ENCODE measurements at places on chromosomes 13 and 19.

- H3K4me1 ChIP-seq, result peaks cover 3% of the 10 kb centered on the region
- H3K27ac ChIP-seq, result no peak overlapping the region
- no peak for DNase-seq
- H3K36me3 ChIP-seq, result no peaks in the 10 kb centered on the region
- no peak overlapping the region for H3K4me3 ChIP-seq
Observed at GRCh38 chr13:97659602-97660001, 225.6 kb downstream of the RAP2A start.

- peaks cover 33% of the 10 kb centered on the region for H3K36me3 ChIP-seq
- H3K4me1 ChIP-seq, result no peaks in the 10 kb centered on the region
- DNase-seq, result no peak
- H3K27me3 ChIP-seq, result no peaks in the 10 kb centered on the region
- H3K4me3 ChIP-seq, result no peak overlapping the region
Observed at GRCh38 chr19:10454267-10454666, 33.9 kb downstream of the PDE4A start.

- no peaks in the 10 kb centered on the region for H3K27me3 ChIP-seq
- H3K36me3 ChIP-seq, result no peaks in the 10 kb centered on the region
- peak within 1 kb of the TSS; percentile 76 for H3K27ac ChIP-seq
- peak; percentile 80 for DNase-seq
- H3K4me1 ChIP-seq, result peaks cover 25% of the 10 kb centered on the region
- peak within 1 kb of the TSS; percentile 52 for H3K4me3 ChIP-seq
Observed at GRCh38 chr13:108269601-108270328, at the start of gene TNFSF13B. TNFSF13B (plus strand) TSS chr13:108269718; CDS start chr13:108269896, 178 bp downstream.

GRCh38 chr13:28297341-28297740 lies 159.0 kb downstream of the PAN3 start:
- no peak for DNase-seq
- H3K36me3 ChIP-seq, result peaks cover 21% of the 10 kb centered on the region
- H3K4me1 ChIP-seq, result no peaks in the 10 kb centered on the region
- H3K27me3 ChIP-seq, result no peaks in the 10 kb centered on the region
- no peak overlapping the region for H3K4me3 ChIP-seq

DNA sequence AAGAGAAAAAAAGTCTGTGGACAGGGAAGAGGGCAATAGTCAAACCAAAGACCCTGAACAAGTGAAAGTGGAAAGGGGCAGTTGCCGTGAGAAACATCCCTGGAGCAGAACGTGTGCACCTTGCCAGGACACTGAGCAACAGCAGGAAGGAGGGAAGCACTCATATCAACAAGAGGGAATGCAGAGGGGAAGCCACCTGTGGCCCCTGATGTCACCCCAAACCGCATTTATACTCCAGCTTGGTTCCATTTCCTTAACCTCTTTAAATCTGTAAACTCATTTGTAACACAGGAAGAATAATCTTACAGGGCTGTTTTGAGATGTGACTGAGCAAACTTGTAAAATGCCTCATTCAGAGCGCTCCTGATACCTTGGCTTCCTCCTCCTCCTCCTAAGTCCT lies 698.8 kb downstream of the DIAPH3 start:
- no peak overlapping the region for H3K4me3 ChIP-seq
- H3K4me1 ChIP-seq, result no peaks in the 10 kb centered on the region
- no peaks in the 10 kb centered on the region for H3K27me3 ChIP-seq
- no peak for DNase-seq

GRCh38 chr13:113224486-113224885 lies 15.1 kb downstream of the CUL4A start:
- peaks cover 79% of the 10 kb centered on the region for H3K36me3 ChIP-seq
- no peak overlapping the region for H3K4me3 ChIP-seq
- no peaks in the 10 kb centered on the region for H3K27me3 ChIP-seq
- no peak overlapping the region for H3K27ac ChIP-seq
- H3K4me1 ChIP-seq, result peaks cover 16% of the 10 kb centered on the region

Measured in upper lobe of right lung (tissue), 1 donor.